ENCODE measurements at places on chromosomes 4 and X. TPM values are rescaled to one million over a fixed set of nuclear protein-coding genes. Genes with fewer than 3 reads are reported as not detected.

- no peak overlapping the region for H3K27ac ChIP-seq
- no peaks in the 10 kb centered on the region for H3K36me3 ChIP-seq
- H3K4me3 ChIP-seq = no peak overlapping the region
- H3K4me1 ChIP-seq = peaks cover 3% of the 10 kb centered on the region
These were observed 492.1 kb downstream of the INPP4B start for GRCh38 chr4:142354041-142354440.

- H3K4me3 ChIP-seq = peak within 1 kb of the TSS; percentile 44
- H3K4me1 ChIP-seq = no peaks in the 10 kb centered on the region
- H3K36me3 ChIP-seq = no peaks in the 10 kb centered on the region
- peak; percentile 23 for DNase-seq
- H3K27ac ChIP-seq = no peak within 1 kb of the TSS
- peaks cover 12% of the 10 kb centered on the region for H3K27me3 ChIP-seq
These were observed at the start of the genes CNGA1 and NIPAL1 for GRCh38 chr4:48016141-48017107. TSS of gene CNGA1 (minus strand) at chr4:48016681. CDS start at chr4:47952689, 63,992 bp downstream. TSS of gene NIPAL1 (plus strand) at chr4:48016772. CDS start at chr4:48016840, 68 bp downstream.

DNA sequence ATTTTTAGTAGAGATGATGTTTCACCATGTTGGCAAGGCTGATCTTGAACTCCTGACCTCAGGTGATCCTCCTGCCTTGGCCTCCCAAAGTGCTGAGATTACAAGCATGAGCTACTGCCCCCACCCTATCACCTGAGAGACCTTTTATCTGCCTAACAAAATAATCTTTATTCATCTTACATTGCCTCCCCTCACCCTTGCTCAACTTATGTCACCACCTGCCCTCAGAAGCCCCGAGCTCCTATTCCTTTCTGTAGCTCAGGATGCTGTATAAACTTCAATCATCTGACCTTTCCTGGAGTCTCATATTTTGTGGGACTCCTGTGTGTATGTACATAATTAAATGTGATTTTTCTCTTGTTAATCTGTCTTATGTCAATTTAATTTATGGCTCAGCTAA lies 29.7 kb upstream of the ENPP6 start:
- no peaks in the 10 kb centered on the region for H3K4me1 ChIP-seq
- no peaks in the 10 kb centered on the region for H3K36me3 ChIP-seq
- no peak overlapping the region for H3K4me3 ChIP-seq
- DNase-seq = no peak

DNA sequence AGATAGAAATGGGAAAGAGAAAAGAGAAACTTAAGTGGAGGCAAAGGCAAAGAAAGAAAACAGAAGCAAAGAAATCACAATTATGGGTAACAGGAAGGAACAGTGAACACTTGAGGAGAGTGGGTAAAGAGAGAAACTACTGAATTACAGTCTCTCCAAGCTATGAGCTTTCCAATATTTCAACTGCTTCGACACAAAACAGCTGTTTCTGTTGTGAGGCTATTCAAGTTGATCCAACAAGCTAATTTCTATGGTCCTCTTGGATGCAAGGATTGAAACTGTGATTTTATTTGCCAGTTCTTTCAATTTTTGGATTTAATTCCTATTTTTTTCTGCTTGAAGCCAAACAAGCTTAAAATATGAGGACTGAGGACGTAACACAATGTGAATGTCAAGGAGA lies 80.5 kb upstream of the ADGRA3 start:
- H3K36me3 ChIP-seq = no peaks in the 10 kb centered on the region
- DNase-seq = no peak
- no peak overlapping the region for H3K27ac ChIP-seq
- no peaks in the 10 kb centered on the region for H3K4me1 ChIP-seq
- no peaks in the 10 kb centered on the region for H3K27me3 ChIP-seq

DNA sequence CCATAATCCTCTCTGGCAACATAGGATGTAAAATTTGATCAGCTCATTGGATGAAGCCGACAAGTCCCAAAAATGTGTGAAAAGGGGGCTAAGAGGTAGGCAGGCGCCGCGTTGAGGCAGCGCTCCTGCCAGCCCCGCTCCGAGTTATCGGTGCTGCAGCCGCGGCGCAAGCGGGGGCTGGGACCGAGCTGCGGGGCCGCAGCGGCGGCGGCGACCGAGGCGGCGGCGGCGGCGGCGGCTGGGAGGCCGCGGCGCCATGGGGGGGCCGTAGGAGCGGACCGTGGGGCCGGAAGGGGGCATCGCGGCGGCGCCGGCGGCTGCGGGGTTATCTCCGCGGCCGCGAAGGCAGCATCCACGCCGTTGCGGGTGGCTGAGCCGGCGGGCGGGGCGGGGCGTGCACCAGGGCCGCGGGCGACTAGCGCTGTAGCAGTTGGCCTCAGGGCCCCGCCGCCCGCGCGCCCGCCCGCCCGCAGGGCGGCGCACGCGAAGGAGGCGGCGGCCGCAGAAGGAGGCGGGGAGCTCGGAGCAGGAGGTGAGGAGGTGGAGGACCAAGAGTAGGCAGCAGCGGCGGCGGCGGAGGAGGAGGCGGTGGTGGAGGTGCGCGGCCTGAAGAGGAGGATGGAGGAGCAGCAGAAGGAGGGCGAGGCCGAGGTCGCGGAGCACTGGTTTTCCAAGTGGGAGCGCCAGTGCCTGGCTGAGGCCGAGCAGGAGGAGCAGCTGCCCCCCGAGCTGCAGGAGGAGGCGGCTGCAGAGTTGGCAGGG lies 126.0 kb upstream of the CXorf66 start:
- H3K4me1 ChIP-seq = no peaks in the 10 kb centered on the region
- H3K4me3 ChIP-seq = peak overlapping the region; percentile 23
- no peak for DNase-seq
- H3K27ac ChIP-seq = no peak overlapping the region
- no peaks in the 10 kb centered on the region for H3K36me3 ChIP-seq
- peaks cover 5% of the 10 kb centered on the region for H3K27me3 ChIP-seq

- H3K4me1 ChIP-seq = no peaks in the 10 kb centered on the region
- H3K36me3 ChIP-seq = no peaks in the 10 kb centered on the region
- no peak overlapping the region for H3K4me3 ChIP-seq
- H3K27me3 ChIP-seq = no peaks in the 10 kb centered on the region
These were observed 26.7 kb downstream of the CT45A3 start for GRCh38 chrX:135741192-135741715.

DNA sequence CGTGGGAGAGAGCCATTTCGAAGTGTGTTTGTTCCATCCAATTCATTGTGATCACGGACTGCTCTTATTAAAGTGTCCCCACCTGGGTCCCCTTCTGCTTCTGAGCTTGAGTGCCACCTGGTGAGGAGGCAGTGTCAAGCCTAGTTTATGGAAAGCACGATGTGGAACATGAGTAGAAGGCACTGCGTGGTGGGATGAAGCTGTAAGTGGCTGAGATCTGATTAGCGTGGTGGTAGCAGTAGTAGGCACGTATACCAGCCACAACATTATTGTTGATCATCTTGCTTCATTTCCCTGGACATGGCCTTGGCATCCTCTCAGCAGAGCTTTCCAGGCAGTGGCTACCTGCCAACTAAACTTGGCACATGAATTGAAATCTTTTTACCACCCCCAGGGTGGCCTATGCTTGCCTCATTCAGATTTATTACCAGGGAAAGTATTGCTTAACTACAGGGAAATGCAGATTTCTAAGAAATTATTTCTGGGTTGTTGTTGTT lies 46.4 kb downstream of the GPAT3 start:
- no peak overlapping the region for H3K27ac ChIP-seq
- DNase-seq = no peak
- no peaks in the 10 kb centered on the region for H3K27me3 ChIP-seq
- H3K4me3 ChIP-seq = no peak overlapping the region

DNA sequence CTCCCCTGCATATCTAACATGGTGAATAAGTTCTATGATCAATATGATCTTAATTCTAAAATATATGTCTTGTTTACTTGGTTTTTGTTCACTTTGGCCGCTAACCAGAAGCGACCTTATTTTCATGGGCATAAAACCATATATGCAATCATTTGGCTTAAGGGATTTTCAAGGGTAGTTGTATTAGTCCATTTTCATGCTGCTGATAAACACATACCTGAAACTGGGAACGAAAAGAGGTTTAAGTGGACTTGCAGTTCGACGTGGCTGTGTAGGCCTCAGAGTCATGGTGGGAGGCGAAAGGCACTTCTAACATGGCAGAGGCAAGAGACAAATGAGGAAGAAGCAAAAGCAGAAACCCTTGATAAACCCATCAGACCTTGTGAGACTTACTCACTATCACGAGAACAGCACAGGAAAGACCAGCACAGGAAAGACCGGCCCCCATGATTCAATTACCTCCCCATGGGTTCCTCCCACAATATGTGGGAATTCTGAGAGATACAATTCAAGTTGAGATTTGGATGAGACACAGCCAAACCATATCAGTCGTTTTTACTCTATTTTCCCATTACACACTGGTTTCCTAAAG lies 114.3 kb upstream of the CPEB2 start:
- H3K27ac ChIP-seq = no peak overlapping the region
- DNase-seq = no peak
- H3K36me3 ChIP-seq = no peaks in the 10 kb centered on the region
- peaks cover 2% of the 10 kb centered on the region for H3K27me3 ChIP-seq
- H3K4me3 ChIP-seq = no peak overlapping the region

DNA sequence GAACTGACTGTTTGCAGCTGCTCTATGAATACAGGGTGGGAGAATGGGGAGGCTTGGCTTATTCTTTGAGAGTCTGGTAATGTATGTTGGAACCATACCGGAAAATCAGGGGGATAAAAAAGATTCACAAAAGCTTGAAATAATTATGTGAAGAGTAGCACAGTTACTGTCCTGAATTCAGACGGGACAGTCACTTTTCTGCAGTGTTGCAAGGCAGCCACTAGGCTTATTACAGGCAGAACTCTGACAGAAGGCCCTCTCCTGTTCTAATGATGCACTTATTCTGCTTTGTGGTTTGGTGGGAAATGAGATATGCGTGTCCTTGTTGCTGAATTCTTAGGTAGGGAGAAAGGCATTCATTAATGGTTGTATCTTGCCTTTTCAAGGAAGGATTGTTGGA lies 37.2 kb downstream of the GUCY1B1 start:
- no peaks in the 10 kb centered on the region for H3K27me3 ChIP-seq
- peak; percentile 52 for DNase-seq
- peaks cover 2% of the 10 kb centered on the region for H3K4me1 ChIP-seq
- H3K4me3 ChIP-seq = no peak overlapping the region

GRCh38 chr4:101022151-101023024 lies 324.9 kb downstream of the PPP3CA start:
- H3K4me1 ChIP-seq = peaks cover 17% of the 10 kb centered on the region
- peak overlapping the region; percentile 48 for H3K27ac ChIP-seq
- no peak overlapping the region for H3K4me3 ChIP-seq
- DNase-seq = peak; percentile 39
- H3K27me3 ChIP-seq = no peaks in the 10 kb centered on the region
- peaks cover 1% of the 10 kb centered on the region for H3K36me3 ChIP-seq

- no peaks in the 10 kb centered on the region for H3K27me3 ChIP-seq
- no peaks in the 10 kb centered on the region for H3K4me1 ChIP-seq
- no peak overlapping the region for H3K4me3 ChIP-seq
- H3K36me3 ChIP-seq = peaks cover 26% of the 10 kb centered on the region
These were observed 90.2 kb downstream of the C4orf51 start for GRCh38 chr4:145770124-145770523.

DNA sequence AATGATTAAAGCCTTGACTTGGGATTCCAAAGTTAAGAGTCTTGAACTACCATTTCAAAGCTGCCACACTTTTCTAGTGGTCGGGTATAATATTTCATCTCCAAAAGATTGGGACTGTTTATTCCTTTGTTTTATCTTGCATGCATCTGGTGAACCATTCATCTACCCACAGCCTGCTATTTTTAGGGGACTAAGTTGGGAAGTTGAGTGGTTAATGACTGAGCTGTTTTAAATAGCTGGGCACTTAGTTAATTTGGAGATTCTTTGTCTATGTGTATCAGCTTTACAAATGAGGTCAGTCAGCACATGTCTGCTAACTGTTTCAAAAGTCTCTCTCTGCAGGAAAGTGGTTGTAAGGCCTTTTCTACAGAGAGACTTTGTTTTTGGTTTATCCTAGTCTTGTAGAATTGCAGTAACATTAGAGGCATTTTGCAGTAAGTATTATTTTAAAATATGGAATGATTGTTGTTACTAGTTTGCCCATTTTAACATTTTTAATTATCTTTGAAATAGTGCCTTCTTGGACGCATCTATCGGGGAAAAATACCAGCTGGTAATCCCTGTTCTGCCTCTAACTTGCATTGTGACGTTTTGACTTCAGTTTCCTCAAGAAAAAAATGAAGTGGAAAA lies 8.2 kb downstream of the BMP2K start:
- no peak overlapping the region for H3K27ac ChIP-seq
- H3K27me3 ChIP-seq = no peaks in the 10 kb centered on the region
- 0 out of 2 replicates have a peak, but pooled peaks cover 2% of the 10 kb centered on the region for H3K36me3 ChIP-seq
- H3K4me1 ChIP-seq = peaks cover 6% of the 10 kb centered on the region
- H3K4me3 ChIP-seq = no peak overlapping the region
- peak; percentile 90 for DNase-seq

- H3K4me3 ChIP-seq = no peak overlapping the region
- no peak for DNase-seq
These were observed 72.0 kb downstream of the WFS1 start for GRCh38 chr4:6341696-6342095.

GRCh38 chr4:38711066-38711465 lies 47.1 kb downstream of the KLF3 start:
- no peak for DNase-seq
- no peak overlapping the region for H3K27ac ChIP-seq
- H3K27me3 ChIP-seq = peaks cover 5% of the 10 kb centered on the region
- H3K4me3 ChIP-seq = no peak overlapping the region
- no peaks in the 10 kb centered on the region for H3K36me3 ChIP-seq
- H3K4me1 ChIP-seq = no peaks in the 10 kb centered on the region

DNA sequence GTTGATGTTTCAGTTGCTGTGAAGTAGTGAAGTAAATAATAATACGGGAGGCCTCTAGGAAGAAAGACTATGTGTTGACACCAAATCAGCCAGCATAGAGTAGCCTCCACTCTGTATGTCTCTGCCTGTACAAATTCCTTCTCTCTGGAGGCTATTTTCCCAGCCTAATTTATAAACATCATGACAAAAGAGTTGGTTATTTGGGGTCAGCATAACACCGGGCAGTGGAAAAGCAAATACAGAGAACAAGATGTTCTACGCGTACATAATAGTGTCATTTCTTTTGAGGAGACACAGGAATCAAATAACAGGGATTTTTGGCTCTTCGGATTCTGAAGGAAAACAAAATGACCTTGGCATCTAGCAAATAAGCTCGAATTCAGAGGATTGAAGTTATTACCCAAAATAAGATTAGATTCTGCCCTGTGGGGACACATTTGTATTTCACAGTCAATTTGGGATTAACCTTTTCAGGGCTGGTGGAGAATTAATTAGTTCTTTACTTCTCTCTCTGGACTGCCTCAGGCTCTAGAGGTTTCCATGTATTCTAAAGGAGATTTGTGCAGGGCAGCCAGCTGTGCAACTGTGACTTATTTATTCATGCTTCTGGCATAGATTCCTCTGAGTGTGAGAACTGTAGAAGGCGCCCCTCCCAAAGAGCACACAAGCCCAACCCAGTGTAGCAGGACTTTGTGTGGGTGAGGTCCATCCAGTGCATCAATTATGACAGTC lies 14.1 kb upstream of the SYTL4 start:
- H3K4me1 ChIP-seq = no peaks in the 10 kb centered on the region
- no peak for DNase-seq
- H3K27me3 ChIP-seq = peaks cover 22% of the 10 kb centered on the region
- no peaks in the 10 kb centered on the region for H3K36me3 ChIP-seq

MAGEA12 gene
- not detected for total RNA-seq

PAGE2B gene
- not detected for total RNA-seq

SLC6A14 gene
- total RNA-seq = not detected

SULT1B1 gene
- total RNA-seq = 0.18 TPM

TBC1D8B gene
- total RNA-seq = 10.4 TPM

CLGN gene
- total RNA-seq = 0.36 TPM

FOXP3 gene
- total RNA-seq = not detected

SLC6A8 gene
- total RNA-seq = 7.2 TPM

Data from IMR-90 (cell line).